ENCODE measurements at places on chromosomes 1 and 21.

- DNase-seq: no peak
- H3K27me3 ChIP-seq: no peaks in the 10 kb centered on the region
- H3K27ac ChIP-seq: no peak overlapping the region
- no peak overlapping the region for H3K4me3 ChIP-seq
- H3K36me3 ChIP-seq: peaks cover 5% of the 10 kb centered on the region
Observed at GRCh38 chr1:213186168-213186567, 135.1 kb downstream of the RPS6KC1 start.

GRCh38 chr1:53187401-53187800 is 9.2 kb upstream of the CPT2 start:
- DNase-seq: no peak
- no peak overlapping the region for H3K27ac ChIP-seq
- H3K4me3 ChIP-seq: no peak overlapping the region

DNA sequence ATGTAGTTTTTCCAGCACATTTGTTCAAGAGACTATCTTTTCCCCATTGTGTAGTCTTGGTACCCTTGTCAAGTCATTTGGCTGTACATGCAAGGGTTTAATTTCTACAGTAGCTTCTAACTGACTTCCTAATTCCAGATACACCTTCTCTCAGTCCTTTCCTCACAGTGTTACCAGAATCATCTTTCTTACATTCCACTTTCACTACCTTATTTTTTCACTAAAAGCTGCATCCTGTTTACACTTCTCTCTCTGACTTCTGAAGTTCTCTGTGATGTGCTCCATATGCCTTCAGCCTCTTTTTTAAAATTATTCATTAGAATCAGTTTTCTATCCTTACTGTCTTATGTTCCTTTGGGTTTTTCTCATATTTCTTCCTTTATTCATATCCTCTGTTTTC is 57.1 kb upstream of the RWDD3 start:
- no peak overlapping the region for H3K27ac ChIP-seq
- DNase-seq: no peak
- no peaks in the 10 kb centered on the region for H3K36me3 ChIP-seq
- no peaks in the 10 kb centered on the region for H3K27me3 ChIP-seq
- no peaks in the 10 kb centered on the region for H3K4me1 ChIP-seq

GRCh38 chr1:28173980-28174297 is 2.6 kb downstream of the PTAFR start:
- no peaks in the 10 kb centered on the region for H3K27me3 ChIP-seq
- no peaks in the 10 kb centered on the region for H3K36me3 ChIP-seq
- peak overlapping the region; percentile 35 for H3K4me3 ChIP-seq
- peak overlapping the region; percentile 80 for H3K27ac ChIP-seq
- peaks cover 29% of the 10 kb centered on the region for H3K4me1 ChIP-seq

GRCh38 chr1:36831186-36831810 is 203.0 kb downstream of the GRIK3 start:
- H3K36me3 ChIP-seq: no peaks in the 10 kb centered on the region
- H3K27me3 ChIP-seq: peaks cover 10% of the 10 kb centered on the region
- H3K4me3 ChIP-seq: no peak overlapping the region
- DNase-seq: no peak
- no peaks in the 10 kb centered on the region for H3K4me1 ChIP-seq

- no peak for DNase-seq
- peaks cover 7% of the 10 kb centered on the region for H3K4me1 ChIP-seq
- H3K27me3 ChIP-seq: no peaks in the 10 kb centered on the region
Observed at GRCh38 chr1:171433451-171433850, 51.9 kb upstream of the PRRC2C start.

DNA sequence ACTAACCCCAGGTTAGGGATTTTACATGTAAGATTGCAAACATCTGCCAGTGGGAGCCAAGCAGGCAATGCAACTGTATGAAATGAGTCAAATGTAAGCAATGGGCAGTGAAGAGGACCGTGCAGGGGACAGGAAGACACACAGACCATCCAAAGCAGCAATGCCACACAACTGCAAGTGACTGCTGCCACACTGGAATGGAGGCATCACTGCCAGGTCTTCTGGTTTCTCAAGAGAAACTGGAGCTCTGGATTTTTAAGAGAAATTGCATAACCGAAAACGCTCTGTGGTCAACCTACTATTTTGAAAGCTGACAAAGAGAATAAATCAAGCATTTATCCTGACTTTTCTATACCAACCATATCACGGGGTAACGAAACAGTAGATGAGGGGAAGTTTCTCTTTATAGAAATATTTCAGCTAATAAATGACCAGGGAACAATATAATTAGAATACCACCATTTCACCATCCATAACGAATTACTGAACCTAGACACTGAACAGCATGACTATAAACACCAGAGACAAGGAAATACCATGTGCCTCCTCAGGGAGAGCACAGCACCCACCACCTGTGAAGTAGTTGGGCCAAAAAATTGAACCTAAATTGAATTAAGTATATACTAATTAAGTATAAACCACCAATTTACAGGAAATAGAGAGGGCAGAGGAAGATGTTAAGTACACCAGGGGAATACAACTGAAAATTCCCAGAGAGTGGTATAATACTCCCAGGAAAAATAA is 4.4 kb downstream of the AK2 start:
- no peak overlapping the region for H3K27ac ChIP-seq
- H3K36me3 ChIP-seq: peaks cover 17% of the 10 kb centered on the region

DNA sequence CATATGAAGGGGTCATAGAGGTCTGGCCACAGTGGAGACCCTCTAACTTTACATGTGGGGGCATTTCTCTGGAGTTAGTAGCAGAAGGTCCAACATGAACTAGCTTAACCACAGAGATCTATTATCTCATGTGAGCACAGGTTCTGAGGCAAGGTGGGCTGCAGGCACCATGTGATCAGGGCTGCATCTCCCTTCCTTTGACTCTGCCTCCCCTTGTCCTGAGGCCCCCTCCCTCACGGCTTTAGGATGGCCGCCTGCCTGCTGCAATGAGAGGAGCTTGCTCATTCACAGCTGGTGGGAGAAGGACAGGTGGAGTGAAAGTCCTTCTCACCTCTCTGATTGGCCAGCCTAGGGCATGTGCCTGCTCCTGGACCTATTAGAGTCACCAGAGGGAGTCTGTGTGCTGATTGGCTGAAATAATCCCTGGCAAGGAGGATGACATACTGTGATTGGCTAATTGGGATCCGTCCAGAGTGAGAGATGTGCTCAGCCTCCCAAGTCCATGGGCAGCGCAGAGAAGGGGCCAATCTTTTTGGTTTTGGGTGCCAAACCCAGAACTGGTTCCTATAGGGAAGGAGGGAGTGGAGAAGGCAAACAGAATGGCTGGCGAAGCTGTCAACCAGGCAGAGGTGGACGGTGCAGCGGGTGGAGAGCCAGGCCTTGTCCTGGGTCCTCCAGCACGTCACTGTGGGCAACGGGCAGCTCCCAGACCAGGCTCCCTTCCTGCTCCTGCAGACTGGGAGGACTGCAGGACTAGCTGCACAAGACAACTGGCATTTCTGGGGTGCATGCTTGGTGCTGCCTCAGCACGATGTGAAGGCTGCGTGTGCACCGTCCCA is 39.4 kb upstream of the C1orf174 start:
- H3K4me3 ChIP-seq: no peak overlapping the region
- peaks cover 3% of the 10 kb centered on the region for H3K4me1 ChIP-seq
- H3K36me3 ChIP-seq: no peaks in the 10 kb centered on the region
- H3K27ac ChIP-seq: no peak overlapping the region
- peaks cover 22% of the 10 kb centered on the region for H3K27me3 ChIP-seq

DNA sequence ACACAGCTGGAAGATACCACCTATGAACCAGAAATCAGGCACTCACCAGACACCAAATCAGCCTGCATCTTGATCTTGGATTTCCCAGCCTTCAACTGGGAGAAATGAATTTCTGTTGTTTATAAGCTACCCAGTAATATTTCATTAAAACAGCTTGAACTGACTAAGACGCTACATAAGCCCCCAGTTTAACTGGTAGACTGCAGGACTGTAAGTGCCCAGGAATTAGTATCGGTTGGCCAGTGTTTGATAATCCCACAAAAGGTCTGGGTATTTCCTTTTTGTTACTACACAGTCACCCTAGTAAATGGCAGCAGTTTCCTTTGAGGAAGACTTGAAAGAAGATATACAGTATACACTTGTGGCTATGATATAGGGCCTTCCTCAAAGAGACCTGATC is 7.3 kb upstream of the SLC35D1 start:
- no peak for DNase-seq
- no peak overlapping the region for H3K4me3 ChIP-seq
- H3K4me1 ChIP-seq: no peaks in the 10 kb centered on the region
- H3K36me3 ChIP-seq: no peaks in the 10 kb centered on the region
- no peaks in the 10 kb centered on the region for H3K27me3 ChIP-seq
- no peak overlapping the region for H3K27ac ChIP-seq

DNA sequence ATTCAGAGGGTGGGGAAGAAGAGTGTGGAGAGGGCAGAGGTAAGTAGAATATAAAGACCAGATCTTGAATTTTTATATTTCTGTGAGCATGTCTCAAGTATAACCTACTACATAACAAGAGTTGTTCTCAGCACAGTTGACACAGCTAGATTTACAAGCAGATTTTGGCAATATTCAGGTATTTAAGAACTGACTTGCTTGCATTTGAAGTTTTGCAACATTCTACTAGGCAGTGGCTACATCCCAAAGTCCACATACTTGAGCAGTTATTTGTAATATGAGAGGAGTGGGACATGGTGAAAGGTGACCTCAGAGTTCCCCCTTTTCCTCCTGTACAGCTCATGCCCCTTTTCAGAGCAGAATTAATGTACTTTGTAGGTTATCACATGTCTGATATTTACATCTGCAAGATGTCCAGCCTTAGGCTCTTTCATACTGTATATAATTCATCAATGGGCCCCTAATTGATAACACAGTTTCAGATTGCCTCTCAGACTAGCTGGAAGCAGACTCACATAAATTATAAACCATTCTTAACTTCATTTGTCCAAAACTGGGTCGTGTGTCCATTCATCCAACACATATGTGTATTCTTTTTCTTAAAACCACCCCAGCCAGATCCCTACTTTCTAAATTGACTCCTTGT is 136.7 kb upstream of the RAVER2 start:
- H3K4me1 ChIP-seq: peaks cover 4% of the 10 kb centered on the region
- no peak overlapping the region for H3K27ac ChIP-seq
- no peaks in the 10 kb centered on the region for H3K36me3 ChIP-seq
- DNase-seq: no peak

DNA sequence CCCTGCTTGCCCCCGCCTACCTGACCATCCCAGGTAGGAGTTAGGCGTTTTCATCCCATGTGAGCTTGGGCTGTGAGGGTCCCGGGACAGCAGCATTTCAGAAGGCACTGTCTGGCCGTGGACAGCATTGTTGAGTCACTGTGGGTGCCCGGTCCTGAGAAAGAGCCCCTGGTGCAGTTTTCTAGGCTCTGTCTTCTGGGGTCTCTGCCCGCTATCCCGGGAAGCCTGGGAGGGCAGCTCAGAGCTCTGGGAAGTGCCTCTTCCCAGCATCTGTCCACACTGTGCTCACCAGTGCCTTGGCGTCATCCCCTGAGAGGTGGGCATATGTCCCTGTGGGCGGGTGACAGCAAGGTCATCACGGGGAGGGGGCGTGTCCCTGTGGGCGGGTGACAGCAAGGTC is 11.4 kb upstream of the ZNF669 start:
- DNase-seq: no peak
- no peaks in the 10 kb centered on the region for H3K27me3 ChIP-seq

- H3K27me3 ChIP-seq: no peaks in the 10 kb centered on the region
- H3K36me3 ChIP-seq: no peaks in the 10 kb centered on the region
- H3K4me3 ChIP-seq: no peak overlapping the region
- no peak overlapping the region for H3K27ac ChIP-seq
Observed at GRCh38 chr1:48498096-48498791, 26.2 kb upstream of the SPATA6 start.

GRCh38 chr1:151370211-151370911 is 2.1 kb downstream of the SELENBP1 start:
- no peaks in the 10 kb centered on the region for H3K27me3 ChIP-seq
- H3K4me1 ChIP-seq: peaks cover 31% of the 10 kb centered on the region
- H3K4me3 ChIP-seq: peak overlapping the region; percentile 61
- peak overlapping the region; percentile 82 for H3K27ac ChIP-seq
- peaks cover 30% of the 10 kb centered on the region for H3K36me3 ChIP-seq

- H3K4me3 ChIP-seq: no peak overlapping the region
- no peaks in the 10 kb centered on the region for H3K4me1 ChIP-seq
- H3K27ac ChIP-seq: no peak overlapping the region
- H3K36me3 ChIP-seq: no peaks in the 10 kb centered on the region
- DNase-seq: no peak
- no peaks in the 10 kb centered on the region for H3K27me3 ChIP-seq
Observed at GRCh38 chr1:224785040-224785328, 144.5 kb upstream of the DNAH14 start.

GRCh38 chr1:235004840-235005391 is 123.7 kb downstream of the TOMM20 start:
- peaks cover 6% of the 10 kb centered on the region for H3K4me1 ChIP-seq
- no peak overlapping the region for H3K27ac ChIP-seq
- H3K36me3 ChIP-seq: no peaks in the 10 kb centered on the region
- no peak overlapping the region for H3K4me3 ChIP-seq
- no peak for DNase-seq
- no peaks in the 10 kb centered on the region for H3K27me3 ChIP-seq

GRCh38 chr1:78676993-78677392 is 27.4 kb downstream of the IFI44 start:
- no peaks in the 10 kb centered on the region for H3K4me1 ChIP-seq
- no peaks in the 10 kb centered on the region for H3K36me3 ChIP-seq
- H3K27me3 ChIP-seq: no peaks in the 10 kb centered on the region
- H3K27ac ChIP-seq: no peak overlapping the region
- no peak for DNase-seq
- H3K4me3 ChIP-seq: no peak overlapping the region

DNA sequence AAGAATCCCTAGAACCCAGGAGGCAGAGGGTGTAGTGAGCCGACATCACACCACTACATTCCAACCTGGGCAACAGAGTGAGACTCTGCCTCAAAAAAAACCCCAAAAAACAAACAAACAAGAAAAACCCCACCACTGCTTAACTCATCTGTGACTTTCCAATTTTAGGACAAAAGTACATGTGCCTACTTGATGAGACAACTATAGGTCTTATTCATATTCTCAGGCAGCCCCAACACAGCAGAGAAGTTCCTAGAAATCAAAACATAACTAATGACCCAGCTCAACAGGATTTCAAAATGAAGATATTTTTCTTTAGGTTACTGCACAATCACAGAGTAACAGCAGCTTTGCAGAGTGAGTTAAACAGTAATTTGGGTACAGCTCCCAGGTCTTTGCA is 26.4 kb downstream of the TIAM1 start:
- no peaks in the 10 kb centered on the region for H3K36me3 ChIP-seq
- no peak for DNase-seq
- H3K4me3 ChIP-seq: no peak overlapping the region
- no peaks in the 10 kb centered on the region for H3K27me3 ChIP-seq
- no peak overlapping the region for H3K27ac ChIP-seq

GRCh38 chr1:98280049-98280448 is 359.2 kb upstream of the DPYD start:
- no peaks in the 10 kb centered on the region for H3K4me1 ChIP-seq
- DNase-seq: no peak
- no peaks in the 10 kb centered on the region for H3K36me3 ChIP-seq
- H3K4me3 ChIP-seq: no peak overlapping the region
- H3K27ac ChIP-seq: no peak overlapping the region
- H3K27me3 ChIP-seq: no peaks in the 10 kb centered on the region
